ENCODE measurements at places on chromosomes 6 and 20.

- DNase-seq = no peak
Measured at GRCh38 chr20:45363611-45364492, 896 bp downstream of the SYS1 start.

DNA sequence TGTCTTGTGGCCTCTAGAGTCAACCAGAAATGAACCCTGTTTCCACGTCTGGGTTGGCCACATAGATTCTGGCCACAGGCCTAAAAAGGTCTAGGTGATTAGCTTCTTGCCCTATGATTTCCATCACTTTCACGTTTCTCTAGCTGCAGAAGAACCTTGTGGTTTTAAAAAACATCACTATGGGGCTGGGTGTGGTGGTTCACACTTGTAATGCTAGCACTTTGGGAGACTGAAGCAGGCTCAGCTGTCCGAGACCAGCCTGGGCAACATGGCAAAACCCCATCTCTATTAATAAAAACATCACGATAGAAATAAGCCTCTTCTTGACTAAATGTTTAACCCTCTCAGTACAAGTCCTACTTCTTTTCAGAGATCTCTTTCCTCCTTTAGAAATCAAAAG, 27.6 kb downstream of the POLR1C start:
- DNase-seq = no peak

DNA sequence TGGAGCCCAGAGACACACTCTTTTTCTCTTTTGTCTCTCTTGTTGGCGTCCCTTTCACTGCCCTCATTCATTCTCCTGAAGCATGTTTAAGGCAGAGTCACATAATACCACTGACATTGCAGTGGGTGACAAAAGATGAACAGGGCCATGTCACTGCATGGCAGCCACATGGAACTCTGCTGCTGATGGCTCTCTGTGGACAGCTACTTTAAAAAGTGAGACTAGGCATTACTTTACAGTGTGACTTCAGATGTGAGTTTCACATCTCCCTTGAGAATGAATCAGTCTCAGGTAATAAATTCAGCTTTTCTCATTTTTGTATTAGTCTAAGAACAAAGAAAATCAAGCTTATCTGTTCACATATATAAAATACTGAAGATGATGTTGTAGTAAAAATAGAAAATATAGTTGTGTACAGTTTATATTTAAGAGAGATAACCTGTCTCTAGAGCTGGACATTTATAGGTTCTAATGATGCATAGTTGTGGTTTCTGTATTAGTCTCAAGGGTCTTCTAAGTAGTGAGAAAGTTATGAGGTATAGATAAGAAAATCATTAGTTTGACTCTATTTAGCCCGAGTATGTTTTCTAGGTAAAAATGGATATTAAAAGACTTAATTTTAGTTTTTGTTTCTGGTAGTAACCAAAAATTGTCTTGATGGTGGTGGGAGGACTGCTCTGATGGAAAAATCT, 6.1 kb downstream of the MRS2 start:
- no peak for DNase-seq

DNA sequence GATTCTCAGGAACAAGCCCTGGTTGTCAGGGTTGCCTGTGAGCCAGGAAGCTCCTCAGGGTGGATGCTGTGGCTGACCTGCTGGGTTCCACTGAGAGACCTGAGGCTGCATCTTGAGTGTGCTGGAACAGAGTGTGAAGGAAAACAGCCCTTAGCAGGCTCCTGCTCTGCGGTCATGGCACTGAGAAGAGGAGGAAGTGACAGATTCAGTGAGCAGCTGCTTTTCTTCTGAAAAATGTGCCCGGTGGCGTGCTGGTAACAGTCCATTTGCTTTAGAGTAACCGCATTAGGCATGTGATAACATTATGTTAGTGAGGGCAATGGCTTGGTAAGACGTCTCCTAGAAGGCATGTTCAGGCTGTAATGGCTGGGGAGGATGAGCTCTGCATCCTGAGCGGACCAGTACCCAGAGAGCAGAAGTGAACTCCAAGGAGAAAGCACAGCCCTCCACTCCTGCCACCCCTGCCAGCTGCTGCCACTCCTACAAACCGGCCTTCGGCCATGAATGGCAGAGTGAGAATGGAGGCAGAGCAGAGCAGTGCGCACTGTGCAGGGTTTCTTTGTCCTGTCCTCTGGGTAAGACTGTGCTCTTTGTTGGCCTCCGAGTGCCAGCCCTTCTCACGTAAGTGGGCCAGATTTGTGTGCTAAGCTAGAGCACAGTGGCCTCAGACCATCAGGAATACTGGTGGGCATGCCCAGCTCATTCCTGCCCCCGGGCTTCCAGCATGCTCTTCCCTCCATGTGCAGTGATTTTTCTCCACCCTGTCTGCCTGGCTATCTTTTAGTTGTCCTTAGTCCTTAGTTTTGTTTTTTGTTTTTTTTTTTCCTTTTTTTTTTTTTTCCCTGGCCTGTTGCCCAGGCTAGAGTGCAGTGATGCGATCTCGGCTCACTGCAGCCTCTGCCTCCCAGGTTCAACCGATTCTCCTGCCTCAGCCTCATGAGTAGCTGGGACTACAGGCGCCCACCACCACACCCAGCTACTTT, 98.1 kb upstream of the VSTM2L start:
- no peak for DNase-seq

- DNase-seq = no peak
Measured at GRCh38 chr6:144666781-144667180, 381.6 kb downstream of the UTRN start.

DNA sequence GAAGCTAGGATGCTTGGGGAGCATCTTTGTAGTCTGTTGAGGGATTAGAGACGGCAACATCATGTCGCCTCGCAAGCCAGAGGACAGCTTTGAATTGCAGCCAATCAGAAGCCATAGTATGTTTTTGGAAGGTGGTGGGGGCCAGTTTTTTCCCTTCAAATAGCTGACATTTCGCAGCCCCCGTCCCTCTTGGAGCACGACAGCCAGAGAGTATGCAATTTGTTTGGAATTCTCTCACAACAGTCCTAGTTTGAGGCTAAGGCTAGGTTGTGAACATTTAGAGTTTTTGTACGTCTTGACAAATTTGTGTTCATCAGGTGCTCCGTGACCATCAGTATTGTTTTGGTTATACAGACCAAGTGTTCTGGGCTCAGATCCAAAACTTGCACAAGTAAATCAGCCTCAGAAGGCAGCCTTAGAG, 83.3 kb downstream of the PLCB1 start:
- DNase-seq = peak; percentile 53

DNA sequence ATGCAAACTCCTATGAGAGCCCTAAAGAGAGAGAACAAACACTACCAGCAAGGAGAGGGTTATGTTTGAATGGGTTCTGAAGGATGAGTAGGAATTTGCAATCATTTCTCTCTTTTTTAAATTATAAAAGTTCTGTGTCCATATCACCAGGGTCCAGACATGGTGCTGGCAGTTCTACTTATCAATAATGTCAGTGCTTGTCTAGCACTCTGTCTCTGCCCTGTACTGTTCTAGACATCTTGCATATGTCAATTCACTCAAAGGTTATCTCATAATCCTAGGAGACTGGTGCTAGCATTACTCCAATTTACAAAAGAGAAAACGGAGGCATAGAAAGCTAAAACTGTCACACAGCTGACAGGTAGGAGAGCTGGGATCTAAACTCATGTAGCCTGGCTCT, 101.3 kb downstream of the VEGFA start:
- no peak for DNase-seq

GRCh38 chr20:58892932-58893224, 40.4 kb downstream of the GNAS start:
- no peak for DNase-seq

GRCh38 chr6:17599877-17600526, at the start of gene FAM8A1:
FAM8A1 (plus strand) TSS chr6:17600302; CDS start chr6:17600410, 108 bp downstream.
- DNase-seq = peak; percentile 90

DNA sequence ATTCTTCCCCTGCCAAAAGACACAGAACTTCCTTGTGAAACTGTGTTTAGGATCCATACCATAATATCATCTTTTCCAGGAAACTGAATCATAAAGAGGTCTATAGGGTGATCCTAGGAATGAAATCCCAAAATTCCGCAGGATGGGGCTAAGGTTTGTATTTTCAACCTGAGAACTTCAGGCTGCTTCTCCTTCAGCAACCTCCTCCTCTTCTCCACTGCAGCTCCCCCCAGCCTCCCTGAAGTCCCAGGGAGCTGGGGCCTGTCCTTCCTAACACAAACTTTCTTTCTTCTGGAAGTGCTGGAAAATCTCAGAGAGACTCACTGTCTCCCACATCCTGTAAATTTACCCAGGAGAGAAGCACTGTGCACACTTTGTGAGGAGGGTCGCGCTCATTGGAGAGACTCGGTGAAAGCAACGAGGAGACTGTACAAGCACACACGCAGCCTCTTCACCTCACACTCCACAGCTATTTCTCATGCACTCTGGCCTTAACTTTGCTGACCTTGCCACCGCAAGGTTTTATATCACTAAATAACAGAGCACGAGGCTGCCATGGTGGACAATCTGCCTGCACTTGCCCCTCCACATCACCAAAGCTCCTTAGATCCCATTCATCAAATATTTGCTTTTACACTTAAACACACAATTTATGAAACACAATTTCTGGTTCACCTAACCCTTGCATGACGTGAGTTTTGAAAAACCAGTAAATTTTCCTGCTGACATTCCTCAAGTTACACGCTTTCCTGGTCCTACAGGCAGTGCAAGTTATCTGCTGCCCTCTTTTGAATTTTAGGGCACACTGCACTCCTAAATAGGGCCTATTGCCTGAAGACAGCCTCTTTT, 14.3 kb downstream of the ID4 start:
- peak; percentile 84 for DNase-seq

- DNase-seq = peak; percentile 67
Measured at GRCh38 chr6:17311595-17312311, 30.6 kb downstream of the RBM24 start.

GRCh38 chr6:143872201-143872600, 7.9 kb downstream of the ZC2HC1B start:
- DNase-seq = no peak

DNA sequence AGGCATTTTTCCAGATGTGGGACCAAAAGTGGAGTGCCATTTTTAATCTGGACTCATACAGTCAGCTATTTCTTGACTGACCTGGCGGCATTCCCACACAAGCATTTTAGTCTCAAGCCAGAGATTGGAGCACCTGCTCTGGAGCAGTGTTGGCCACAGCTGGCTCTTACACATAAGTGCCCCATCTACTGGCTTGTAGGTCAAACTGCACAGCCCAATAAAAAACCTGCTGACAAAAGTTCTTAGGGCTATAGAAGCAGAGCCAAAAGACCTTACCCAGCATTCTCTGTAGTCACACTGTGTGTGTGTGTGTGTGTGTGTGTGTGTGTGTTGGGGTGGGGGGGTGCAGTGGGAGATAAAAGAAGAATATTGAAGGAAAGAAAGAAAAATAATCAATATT, 38.6 kb upstream of the SENP6 start:
- DNase-seq = peak; percentile 31

DNA sequence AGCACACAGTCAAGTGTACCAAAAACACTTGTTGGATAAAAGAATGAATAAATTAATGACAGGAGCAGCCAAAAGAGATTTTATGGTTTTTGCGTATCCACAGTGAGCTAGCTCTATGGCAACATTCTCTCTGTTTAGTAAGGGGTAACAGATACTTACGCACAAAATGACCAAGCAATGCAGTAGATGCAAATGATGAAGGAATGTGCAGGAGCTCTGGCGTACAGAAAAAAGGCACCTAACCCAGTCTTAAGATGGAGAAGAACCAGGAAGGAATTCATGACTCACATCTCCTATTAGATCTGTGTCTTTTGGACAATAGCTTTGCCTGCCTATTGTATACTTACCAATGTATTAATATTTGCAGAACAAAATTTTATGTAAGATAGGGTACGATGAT, 191.9 kb upstream of the PREP start:
- DNase-seq = peak; percentile 70

DNA sequence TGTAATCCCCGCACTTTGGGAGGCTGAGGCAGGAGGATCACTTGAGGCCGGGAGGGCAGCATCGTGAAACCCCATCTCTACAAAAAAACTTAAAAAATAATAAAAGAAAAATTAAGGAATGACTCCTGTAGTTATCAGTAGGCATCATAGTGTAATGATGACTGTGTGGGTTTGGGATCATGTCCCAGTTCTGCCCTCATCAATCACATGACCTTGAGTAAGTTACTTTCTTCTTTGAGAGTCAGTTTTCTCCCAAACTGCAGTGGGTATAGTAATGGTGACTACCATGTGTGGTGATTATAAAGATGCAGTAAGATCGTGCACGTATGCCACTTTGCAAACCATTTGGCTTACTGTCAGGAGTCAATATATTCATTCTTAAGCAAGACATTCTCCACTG, 89.2 kb downstream of the TXNDC5 start:
- peak; percentile 43 for DNase-seq

- DNase-seq = peak; percentile 46
Measured at GRCh38 chr6:161198176-161198575, 75.7 kb downstream of the AGPAT4 start.

GRCh38 chr20:48404598-48404997, 423.2 kb downstream of the PREX1 start:
- DNase-seq = no peak

GRCh38 chr20:36017048-36017951, 48.9 kb downstream of the CNBD2 start:
- DNase-seq = peak; percentile 85

- no peak for DNase-seq
Measured at GRCh38 chr20:29742699-29743100, 1514.8 kb upstream of the DEFB115 start.

DNA sequence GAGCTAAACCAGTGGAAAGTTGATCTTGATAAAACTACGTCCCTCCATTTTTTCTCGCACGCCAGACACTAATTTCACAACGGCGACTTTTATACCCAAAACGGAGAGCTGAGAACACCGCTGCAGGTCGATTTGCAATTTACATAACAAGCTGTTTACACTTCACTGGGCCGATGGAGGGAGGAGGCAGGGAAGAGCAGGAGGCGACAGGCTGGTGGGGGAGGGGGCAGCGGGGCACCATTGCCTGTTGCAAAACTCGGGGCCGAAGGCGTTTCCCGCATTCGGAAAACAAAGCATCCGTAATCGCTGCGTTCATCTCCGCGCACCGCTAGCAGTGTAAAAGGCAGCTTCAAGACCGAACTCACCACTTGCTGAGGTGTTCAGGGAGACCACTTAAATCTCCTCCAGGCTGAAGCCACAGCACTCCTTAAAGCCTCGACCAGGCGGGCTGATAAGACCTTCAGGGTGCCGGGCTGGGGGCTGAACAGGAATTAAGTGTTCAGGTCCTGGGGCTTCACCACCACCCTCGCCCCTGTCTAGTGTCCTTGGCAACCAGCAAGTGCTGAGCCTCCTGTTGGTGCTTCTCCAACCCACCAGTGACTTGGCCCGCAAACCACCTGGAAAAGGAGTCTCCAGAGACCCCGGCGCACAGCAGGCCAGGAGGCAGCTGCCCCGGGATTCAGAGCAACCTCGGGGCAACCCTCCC, 2.0 kb upstream of the FOXC1 start:
- no peak for DNase-seq

- no peak for DNase-seq
Measured at GRCh38 chr6:15366003-15366535, 120.2 kb downstream of the JARID2 start.

- DNase-seq = no peak
Measured at GRCh38 chr20:36632147-36632486, 13.9 kb downstream of the SLA2 start.

GRCh38 chr6:36853325-36853724, 14.1 kb upstream of the CPNE5 start:
- DNase-seq = peak; percentile 85

- no peak for DNase-seq
Measured at GRCh38 chr6:118724211-118724610, 72.8 kb upstream of the CEP85L start.
